Neural progenitor cell (in vitro differentiated cells): ENCODE measurements at places on chromosomes 5 and 9.

- peak; percentile 49 for DNase-seq
Measured at GRCh38 chr5:139647506-139648204, 494 bp upstream of the CXXC5 start.

DNA sequence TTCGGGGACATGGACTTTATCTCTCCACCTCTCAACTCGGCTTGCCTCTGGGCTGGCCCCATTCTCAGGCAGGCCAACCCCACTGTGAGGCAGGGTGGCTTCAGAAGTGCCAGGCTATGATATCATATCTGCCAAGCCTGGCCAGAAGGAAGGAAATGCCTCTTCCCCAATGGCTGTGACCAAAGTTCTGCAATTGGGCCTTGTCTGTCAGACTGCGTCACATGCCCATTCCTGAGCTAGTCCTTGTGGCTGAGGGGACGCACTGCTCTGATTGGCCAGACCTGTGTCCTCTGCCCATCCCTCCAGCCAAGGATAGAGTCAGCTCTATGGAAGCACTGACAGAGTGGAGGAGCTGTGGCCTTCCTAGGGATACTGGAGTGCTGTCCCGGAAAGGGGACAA, 11.9 kb downstream of the SMIM23 start:
- no peak for DNase-seq

- DNase-seq: peak; percentile 92
Measured at GRCh38 chr9:12916042-12916441, 141.2 kb downstream of the LURAP1L start.

DNA sequence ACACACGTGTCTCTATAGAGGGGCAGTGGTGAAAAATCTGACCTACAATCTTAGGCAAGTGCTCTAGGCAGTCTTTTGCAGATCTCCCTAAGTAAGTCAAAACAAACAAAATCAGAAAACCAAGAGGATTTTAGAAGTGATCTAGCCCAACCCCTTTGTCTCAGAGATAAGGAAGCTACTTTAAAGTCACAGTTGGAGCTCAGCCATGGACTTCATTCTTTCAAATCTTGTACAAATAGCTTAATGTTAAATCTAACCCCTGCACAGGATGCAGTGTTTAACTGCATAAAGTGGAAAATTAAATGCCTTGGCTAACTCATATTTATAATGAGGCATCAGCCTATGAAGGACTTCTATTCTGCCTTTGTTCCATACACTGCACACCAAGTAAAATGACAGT, 135.1 kb upstream of the RFX3 start:
- no peak for DNase-seq

DNA sequence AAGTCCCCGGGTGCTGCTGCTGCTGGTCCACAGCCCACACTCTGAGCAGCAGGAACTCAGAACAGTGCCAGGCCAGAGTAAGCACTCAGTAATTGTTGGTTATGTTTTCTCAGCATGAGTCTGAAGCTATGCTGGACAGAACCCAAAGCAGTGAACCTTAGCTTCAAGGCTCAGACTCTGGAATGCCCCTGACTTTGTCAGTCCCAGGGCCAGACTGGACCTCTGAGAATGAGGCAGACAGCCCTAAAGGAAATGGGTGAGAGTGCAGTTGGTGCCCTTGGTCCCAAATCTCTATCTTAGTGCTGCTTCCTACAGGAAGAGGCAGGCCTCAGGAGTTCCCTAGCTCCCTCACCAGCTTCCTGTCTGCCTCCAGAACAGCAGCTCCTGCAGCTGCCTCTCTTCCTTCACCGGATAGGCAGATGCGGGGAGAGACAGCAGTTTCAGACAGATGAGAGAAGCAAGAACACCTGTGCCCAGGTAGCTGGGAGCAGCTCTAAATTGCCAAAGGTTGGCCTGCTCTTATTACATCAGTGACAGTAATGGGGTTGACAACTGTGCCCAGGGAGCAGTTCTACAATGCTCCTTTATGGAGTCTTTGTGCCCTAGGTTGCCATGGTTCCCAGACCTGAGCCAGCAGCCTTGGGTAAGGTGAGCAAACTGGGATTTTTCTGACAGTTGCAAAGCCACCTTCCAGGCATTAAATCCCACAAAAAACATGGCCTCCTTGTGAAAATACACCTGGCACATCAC, 82.2 kb upstream of the CXCL14 start:
- peak; percentile 9 for DNase-seq

- no peak for DNase-seq
Measured at GRCh38 chr5:167902298-167902697, 389.1 kb upstream of the WWC1 start.

DNA sequence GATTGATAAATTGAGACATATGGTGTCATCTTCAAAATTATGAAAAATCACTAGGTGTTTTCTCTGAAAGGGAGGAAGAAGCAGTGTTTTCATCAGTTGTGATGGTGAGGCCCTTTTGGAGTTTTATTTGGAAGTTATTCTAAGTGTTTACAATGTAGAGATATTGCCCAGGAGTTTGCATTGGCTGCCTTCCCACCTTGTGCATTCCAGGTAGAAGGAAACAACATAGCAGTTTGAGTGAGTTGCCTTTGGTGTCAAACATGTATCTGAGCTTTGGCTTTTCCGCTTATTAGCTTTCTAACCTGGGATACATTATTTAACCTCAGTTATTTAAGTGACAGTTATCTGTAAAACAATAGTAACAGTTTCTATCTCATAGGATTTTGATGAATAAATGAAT, 122.5 kb downstream of the SCAMP1 start:
- DNase-seq: no peak

DNA sequence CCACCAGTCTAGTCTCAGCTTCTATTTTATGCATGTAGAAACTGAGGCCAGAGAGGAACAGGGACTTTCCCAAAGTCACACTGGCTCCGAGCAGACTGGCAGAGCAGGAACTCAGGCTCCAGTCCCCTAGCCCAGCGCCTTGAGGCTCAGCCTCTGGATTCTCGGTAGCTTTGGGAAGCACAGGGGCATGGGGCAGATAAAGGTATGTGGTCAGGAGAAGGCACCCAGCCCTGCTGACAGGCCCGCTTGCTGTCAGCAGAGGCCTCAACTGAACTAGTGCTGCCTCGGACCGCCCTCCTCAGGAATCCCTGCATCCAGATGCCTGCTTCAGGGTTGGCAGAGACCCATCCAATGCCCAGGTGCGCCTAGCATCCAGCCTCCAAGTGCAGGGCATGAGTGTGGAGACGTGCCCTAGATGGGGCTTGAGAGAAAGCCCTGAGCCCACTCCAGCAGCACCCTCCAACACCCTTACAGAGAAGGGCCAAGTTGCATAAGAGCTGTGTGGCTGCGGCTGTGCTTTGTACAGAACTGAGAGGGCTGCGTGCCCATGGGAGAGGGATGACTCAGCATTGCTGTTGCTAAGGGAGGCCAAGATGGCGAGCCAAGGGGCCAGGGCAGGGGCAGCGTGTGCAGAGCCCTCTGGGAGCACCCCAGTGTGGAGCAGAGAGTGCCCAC, 168.6 kb downstream of the MACROH2A1 start:
- no peak for DNase-seq

DNA sequence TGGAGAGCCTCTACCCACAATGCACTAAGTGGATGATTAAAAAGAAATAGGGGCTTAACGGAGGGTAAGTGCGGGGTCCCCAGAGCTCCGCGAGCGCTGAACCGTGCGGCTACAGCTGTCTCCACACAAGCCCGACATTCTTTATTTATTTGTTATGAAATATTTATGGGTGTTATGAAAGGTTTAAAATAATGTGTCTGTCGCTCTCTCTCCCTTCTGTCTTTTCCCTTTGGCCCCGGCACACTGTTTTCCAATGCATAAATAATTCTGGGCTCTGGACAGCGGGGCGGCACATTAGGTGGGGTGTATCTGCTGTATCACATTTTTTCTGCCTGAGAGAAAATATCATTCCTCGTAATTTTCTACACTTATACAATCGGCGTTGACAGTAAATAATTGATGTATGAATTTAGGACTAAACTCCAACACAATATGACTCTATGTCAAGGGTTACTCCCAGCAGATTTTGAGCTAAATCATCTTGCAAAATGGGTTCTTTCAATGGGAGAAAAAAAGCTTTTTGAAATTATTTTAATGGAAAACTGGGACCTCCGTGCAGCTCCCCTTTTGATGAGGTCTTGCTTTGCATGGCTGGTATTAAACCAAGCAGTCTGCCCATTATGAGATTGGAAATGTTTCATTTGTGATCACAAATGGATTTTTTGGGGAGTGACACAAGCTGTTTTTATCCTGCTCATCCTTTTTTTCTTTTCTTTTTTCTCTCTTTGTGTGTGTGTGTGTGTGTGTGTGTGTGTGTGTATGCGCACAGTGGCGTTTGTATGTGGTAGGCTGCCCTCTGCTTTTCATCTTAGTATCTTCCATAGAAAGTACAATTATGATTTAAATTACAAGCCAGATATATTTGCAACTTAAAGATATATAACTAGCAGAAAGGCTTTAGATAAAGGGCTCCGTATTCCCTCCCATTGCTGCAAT, 370.6 kb upstream of the IRX4 start:
- DNase-seq: no peak

- peak; percentile 73 for DNase-seq
Measured at GRCh38 chr9:36402536-36402935, 2.5 kb upstream of the RNF38 start.

- peak; percentile 19 for DNase-seq
Measured at GRCh38 chr5:134177369-134178095, 782 bp upstream of the SKP1 start.

- peak; percentile 16 for DNase-seq
Measured at GRCh38 chr9:104842698-104843097, 78.8 kb downstream of the NIPSNAP3B start.

- DNase-seq: no peak
Measured at GRCh38 chr9:132003896-132004295, 75.8 kb downstream of the MED27 start.

- DNase-seq: peak; percentile 16
Measured at GRCh38 chr5:151123897-151124751, 33.5 kb downstream of the ANXA6 start.

GRCh38 chr5:34895641-34896419, 19.5 kb downstream of the RAD1 start:
- DNase-seq: peak; percentile 7

- DNase-seq: no peak
Measured at GRCh38 chr9:98375138-98375726, 119.8 kb upstream of the TBC1D2 start.

GRCh38 chr9:11204521-11204920, 591.7 kb upstream of the PTPRD start:
- no peak for DNase-seq

- no peak for DNase-seq
Measured at GRCh38 chr5:132300577-132301343, 6.6 kb downstream of the SLC22A4 start.
